ENCODE measurements at places on chromosomes 3 and 15. TPM values are rescaled to one million over a fixed set of nuclear protein-coding genes. Genes with fewer than 3 reads are reported as not detected.

The SNUPN gene
- total RNA-seq = 19.0 TPM

The CCR2 gene
- total RNA-seq = not detected

The JAGN1 gene
- total RNA-seq = 55.6 TPM

The ACTL6A gene
- total RNA-seq = 34.8 TPM

The NRROS gene
- total RNA-seq = 1.3 TPM

The NR2E3 gene
- total RNA-seq = not detected

The LEKR1 gene
- total RNA-seq = not detected

The ABI3BP gene
- total RNA-seq = 8.7 TPM

The MUC13 gene
- total RNA-seq = not detected

The KCNAB1 gene
- total RNA-seq = not detected

The CDCP1 gene
- 1.8 TPM for total RNA-seq

The GOLGA8A gene
- 13.1 TPM for total RNA-seq

The CSPG4 gene
- 16.2 TPM for total RNA-seq

The FBLN2 gene
- 485 TPM for total RNA-seq

The ANKRD34C gene
- not detected for total RNA-seq

The HEXA gene
- 141 TPM for total RNA-seq

The EFHB gene
- total RNA-seq = 0.54 TPM

The DUOX2 gene
- total RNA-seq = not detected

The PPM1L gene
- total RNA-seq = 0.72 TPM

The GUCA1C gene
- total RNA-seq = not detected

The LMAN1L gene
- total RNA-seq = not detected

The GYG1 gene
- 25.8 TPM for total RNA-seq

The ZNF620 gene
- total RNA-seq = 0.72 TPM

The ZPLD1 gene
- not detected for total RNA-seq

The HDC gene
- total RNA-seq = not detected

The DPH3 gene
- total RNA-seq = 19.5 TPM

The SMAD6 gene
- 48.9 TPM for total RNA-seq

The C3orf33 gene
- total RNA-seq = 1.8 TPM

The CLDN18 gene
- not detected for total RNA-seq

The CEMIP gene
- 537 TPM for total RNA-seq

The ALDH1A2 gene
- total RNA-seq = 38.3 TPM

The SCAMP5 gene
- total RNA-seq = 2.1 TPM

The AGBL1 gene
- not detected for total RNA-seq

All from cardiac atrium fibroblast (primary cell).